NAMALWA (cell line): ENCODE measurements at places on chromosomes 4 and X.

DNA sequence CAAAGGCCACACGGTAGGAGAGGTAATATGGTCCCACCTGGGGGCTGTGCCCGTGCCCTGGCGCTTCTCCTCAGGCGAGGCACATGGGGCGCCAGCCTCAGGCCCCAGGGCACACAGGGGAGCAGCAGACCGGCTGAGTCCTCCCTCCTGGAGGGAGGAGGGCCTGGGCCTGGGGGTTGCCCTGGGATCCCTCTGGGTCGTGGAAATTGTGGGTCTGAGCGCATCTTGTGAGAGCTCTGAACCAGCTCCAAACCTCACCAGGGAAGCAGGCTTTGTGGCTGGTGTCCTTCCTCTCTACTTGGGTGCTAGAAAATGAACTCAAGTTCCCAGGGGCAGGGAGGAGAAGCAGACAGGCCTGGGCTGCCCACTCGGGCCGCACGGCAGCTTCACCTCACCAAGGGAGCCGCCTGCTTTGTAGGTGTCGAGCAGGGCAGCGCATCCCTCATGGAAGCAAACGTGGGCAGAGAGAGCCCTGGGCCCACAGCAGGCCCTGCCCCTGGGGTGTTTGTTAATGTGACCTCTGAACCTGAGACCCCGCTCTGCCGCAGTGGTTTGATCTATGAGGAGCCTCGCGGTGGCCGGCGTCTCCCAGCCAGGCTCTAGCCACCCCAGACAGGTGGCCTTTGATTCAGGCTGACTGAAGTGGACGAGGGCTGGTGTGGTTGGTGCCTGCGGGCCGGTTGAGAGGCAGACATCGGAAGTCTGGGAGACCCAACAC is 10.8 kb downstream of the HTRA3 start:
- DNase-seq = no peak

- no peak for DNase-seq
Observed at GRCh38 chr4:115424852-115425251, 311.4 kb upstream of the NDST4 start.

- no peak for DNase-seq
Observed at GRCh38 chr4:48949518-48950219, 36.4 kb upstream of the CWH43 start.

GRCh38 chrX:2500803-2501558 is at the start of the genes DHRSX and ZBED1:
Gene DHRSX, minus strand, starts transcription at chrX:2500976. Its CDS starts 51 bp downstream, at chrX:2500925.
Gene ZBED1, minus strand, starts transcription at chrX:2500976. Its CDS starts 10,257 bp downstream, at chrX:2490719.
- DNase-seq = peak; percentile 17

GRCh38 chrX:8042304-8042703 is 115.1 kb upstream of the PNPLA4 start:
- DNase-seq = peak; percentile 12

DNA sequence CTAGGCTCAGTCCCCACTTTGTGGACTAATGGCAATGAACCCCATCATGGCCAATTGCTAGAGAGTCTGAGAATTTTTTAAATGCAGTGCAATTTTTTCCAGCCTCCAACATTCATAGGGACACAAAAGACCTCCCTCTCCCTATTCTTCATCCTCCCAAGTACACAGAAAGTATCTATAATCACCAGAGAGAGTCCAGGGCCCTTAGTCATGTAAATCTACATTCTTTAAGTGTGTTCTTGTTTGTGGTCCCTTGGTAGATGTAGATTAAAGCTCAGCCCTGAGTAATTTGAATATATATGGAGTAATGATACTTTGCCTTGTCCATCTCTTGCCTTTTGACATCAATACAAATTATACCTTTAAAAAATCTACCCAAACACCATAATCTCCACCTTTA is 51.3 kb upstream of the ATXN3L start:
- DNase-seq = no peak

- peak; percentile 66 for DNase-seq
Observed at GRCh38 chrX:101206471-101206870, 13.1 kb upstream of the DRP2 start.

GRCh38 chrX:135327299-135327698 is 18.0 kb downstream of the ETDC start:
- DNase-seq = no peak

DNA sequence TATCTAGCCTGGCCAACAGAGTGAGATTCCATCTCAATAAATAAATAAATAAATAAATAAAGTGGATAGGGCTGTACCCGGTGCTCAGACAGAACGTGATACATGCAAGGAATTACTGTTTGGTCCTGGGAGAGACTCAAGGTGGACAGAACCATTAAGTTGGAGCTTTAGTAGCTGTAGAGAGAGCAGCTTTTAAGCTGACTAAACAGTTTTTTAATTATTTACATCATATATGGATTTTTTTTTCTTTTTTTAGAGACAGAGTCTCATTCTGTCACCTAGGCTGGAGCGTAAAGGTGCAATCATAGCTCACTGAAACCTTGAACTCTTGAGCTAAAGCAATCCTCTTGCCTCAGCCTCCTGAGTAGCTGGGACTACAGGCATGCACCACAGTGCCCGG is 92.5 kb upstream of the ATP6AP2 start:
- DNase-seq = no peak

- DNase-seq = no peak
Observed at GRCh38 chr4:121519236-121519838, 138.5 kb upstream of the QRFPR start.
